ENCODE measurements at places on chromosomes 5 and 9.

DNA sequence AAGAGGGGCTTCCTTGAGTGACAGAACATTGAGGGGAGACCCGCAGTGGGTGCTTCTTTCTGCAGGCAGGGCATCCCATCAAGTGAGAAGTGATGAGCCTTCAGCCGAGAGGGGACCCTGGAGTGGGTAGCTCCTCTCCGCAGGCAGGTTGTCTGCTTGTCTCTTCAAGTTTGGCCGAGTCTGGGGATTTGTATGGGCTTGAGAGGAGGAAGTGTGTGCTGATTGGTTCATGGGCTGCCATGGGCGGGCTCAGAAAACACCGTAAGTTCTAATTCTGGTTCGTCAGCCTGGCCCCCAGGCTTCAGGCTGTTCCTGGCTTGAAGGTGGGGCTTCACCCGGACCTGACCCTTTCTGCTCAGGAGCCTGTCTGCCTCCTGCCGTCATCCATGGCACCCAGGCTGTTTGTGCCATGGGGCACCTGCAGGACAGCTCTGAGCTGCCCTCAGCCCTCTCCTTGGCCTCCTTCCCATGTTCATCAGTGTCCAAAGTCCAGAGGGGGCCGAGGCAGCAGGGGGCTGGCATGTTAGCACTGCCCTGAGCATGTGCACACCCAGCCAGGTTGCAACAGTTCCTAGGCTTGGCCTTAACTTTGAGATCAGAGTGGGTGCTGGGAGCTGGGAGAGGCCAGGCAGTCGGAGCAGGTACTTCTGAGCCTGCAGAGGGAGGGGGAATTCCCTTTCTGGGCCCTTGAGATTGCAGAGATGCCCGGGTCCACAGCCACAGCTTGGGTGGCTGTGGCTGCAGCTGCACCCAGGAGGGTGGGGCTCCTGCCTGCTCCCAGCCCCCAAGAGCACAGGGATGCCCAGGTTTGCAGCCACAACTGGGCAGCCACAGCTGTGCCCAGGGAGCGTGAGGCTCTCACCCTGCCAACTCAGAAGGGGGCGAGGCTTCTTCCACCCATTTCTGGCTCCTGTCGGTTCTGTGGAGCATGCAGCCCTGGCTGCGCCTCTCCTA lies 13.5 kb upstream of the DHFR start:
- no peak for DNase-seq

DNA sequence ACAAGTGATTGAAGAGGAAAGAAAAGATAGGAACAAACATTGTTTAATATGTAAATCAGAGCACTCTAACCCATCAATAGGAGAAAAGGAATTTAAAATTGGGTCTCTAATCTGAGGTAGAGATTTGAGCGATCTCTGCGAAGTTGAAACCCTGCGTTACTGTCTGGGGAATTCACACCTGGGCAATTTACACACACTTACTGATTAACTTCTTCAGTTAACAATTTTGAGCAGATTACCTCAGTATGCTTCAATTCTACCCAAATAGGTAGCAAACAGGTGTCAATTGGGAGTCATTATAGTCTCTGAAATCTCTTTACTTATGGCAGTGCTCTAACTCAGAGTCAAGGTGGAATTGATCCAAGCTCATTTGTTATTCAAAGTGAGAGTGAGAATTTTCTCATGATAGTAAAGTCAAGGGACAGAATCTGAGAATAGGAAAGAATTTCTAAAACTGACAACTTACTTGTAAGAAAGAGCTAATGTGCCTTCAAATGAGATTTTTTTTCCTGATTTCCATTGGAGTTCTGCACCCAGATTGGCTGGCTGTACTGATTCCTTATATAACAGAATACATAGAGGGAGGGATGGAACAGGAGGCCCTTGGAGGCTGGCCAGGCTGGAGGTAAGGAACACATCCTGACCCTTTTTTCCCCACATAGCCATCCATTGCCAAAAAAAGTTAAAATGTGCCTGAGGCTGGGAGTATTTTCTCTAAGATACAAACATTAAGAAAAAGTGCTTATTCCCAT lies 27.1 kb upstream of the IFNA14 start:
- no peak for DNase-seq

DNA sequence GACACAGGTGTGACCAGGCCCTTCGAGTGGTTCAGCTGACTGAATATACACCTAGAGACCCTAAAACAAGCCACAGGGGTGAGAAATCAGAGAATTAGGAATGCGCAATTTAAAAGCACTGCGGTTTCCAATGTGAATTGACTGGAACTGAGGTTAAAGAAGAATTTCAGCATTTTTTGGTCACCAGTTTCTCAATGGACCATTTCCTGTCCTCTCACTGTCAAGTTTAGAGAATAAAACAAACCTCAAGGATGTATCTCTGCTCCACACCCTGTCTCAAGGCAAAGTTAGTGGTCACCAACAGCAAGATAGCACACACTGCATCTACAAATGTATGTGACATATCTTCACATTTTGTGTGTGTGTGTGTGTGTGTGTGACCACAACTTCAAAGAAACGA lies 143.8 kb upstream of the MAP3K1 start:
- no peak for DNase-seq

- no peak for DNase-seq
Measured at GRCh38 chr9:93461821-93462220, 8.4 kb upstream of the FAM120AOS start.

All from omental fat pad (tissue), 4 donors.